ENCODE measurements at places on chromosomes 3 and 15.

GRCh38 chr3:121482660-121483059, 63.1 kb downstream of the POLQ start:
- no peak for DNase-seq

DNA sequence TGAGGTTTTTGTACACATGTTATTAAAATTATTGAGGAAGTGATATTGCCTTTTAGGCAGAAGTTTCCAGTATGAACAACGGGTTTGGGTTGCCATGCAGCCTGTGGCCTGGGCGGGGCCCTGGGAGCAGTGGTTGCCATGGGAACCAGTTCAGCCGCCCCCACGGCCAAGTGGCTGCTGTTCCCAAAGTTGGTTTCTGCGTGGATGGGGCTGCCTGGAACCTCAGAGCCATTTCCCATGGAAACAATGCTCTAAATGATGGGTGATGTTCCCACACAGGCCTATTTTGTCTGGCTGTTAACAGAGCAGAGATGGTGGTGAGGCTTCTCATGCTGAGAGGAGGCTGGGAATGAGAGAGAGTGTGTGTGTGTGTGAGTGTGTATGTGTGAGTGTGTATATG, 19.5 kb downstream of the MRAS start:
- no peak for DNase-seq

- no peak for DNase-seq
Observed at GRCh38 chr15:69484837-69485236, 32.2 kb downstream of the RPLP1 start.

DNA sequence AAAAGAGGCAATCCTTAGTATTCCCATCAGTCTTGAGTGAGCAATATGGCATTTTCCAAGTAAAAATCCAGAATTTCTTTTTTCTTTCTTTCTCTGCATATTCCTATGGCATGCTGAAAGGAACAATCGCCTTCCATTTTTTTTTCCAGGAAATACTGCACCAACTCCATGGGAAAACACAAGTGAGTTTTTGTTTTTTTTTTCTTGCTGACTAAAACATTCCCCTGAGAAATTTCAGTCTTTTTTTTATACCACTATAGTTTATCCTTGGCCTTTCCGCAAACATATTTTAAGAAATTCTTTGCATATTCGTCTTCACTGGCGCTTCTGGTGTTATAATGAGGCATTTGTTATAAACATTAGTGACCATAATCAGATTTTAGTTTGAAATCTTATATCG, 429.6 kb upstream of the MDFIC2 start:
- DNase-seq: no peak

GRCh38 chr15:85404918-85405866, 24.8 kb downstream of the AKAP13 start:
- DNase-seq: no peak

DNA sequence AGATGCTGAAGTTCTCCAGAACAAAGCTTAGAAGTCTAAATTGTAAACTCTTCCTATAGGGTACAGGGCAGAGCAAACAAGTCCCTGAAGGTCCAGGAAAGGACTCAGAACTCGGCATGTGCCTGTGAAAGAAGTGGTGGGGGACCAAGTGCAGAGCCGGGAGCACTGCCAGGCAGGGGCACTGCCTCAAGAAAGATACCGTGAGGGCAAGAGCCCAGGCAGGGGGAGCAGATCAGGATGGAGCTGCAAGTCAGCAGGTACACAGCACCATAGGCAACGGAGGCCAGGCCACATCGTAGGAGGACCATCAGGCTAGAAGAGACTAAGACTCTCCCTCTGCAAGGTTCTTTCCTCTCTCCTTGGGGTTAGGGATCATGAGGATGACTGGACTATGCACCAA, 191.6 kb downstream of the OSBPL10 start:
- no peak for DNase-seq

GRCh38 chr3:187406927-187407326, 38.7 kb downstream of the RTP4 start:
- DNase-seq: no peak

- no peak for DNase-seq
Observed at GRCh38 chr3:128992926-128993460, 883 bp downstream of the CFAP92 start.

GRCh38 chr3:60742606-60743145, 508.6 kb downstream of the FHIT start:
- no peak for DNase-seq

DNA sequence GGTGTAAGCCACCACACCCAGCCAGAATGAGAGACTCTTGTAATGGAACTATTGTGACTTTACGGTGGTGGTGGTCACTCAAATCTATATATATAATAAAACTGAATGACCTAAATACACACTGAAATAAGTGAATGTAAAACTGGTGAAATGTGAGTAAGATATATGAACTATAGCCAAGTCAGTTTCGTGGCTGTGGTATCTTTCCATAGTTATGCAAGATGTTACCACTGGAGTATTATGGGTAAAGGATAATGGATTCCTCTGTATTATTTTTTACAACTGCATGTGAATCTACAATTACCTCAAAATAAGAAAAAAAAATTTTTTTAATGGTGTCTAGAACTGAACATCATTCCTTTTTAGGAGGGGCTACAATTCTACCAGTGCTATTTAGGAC, 21.9 kb downstream of the PIK3CB start:
- DNase-seq: no peak
